ENCODE measurements at places on chromosomes 5 and 9.

- no peak overlapping the region for H3K4me3 ChIP-seq
- no peak overlapping the region for H3K27ac ChIP-seq
- DNase-seq, result no peak
- no peaks in the 10 kb centered on the region for H3K36me3 ChIP-seq
- peaks cover 2% of the 10 kb centered on the region for H3K4me1 ChIP-seq
Observed at GRCh38 chr9:21102305-21102704, 24.6 kb upstream of the IFNB1 start.

- no peak for DNase-seq
- H3K4me3 ChIP-seq, result no peak overlapping the region
- H3K4me1 ChIP-seq, result no peaks in the 10 kb centered on the region
Observed at GRCh38 chr5:124662181-124662781, 84.2 kb downstream of the ZNF608 start.

- H3K36me3 ChIP-seq, result no peaks in the 10 kb centered on the region
- H3K27me3 ChIP-seq, result no peaks in the 10 kb centered on the region
- no peak overlapping the region for H3K4me3 ChIP-seq
- DNase-seq, result no peak
- H3K4me1 ChIP-seq, result peaks cover 17% of the 10 kb centered on the region
- no peak overlapping the region for H3K27ac ChIP-seq
Observed at GRCh38 chr9:105055917-105056316, 128.0 kb upstream of the ABCA1 start.

- H3K27ac ChIP-seq, result no peak overlapping the region
- no peak for DNase-seq
- H3K4me3 ChIP-seq, result no peak overlapping the region
- no peaks in the 10 kb centered on the region for H3K36me3 ChIP-seq
Observed at GRCh38 chr5:76292620-76293322, 110.3 kb upstream of the IQGAP2 start.

DNA sequence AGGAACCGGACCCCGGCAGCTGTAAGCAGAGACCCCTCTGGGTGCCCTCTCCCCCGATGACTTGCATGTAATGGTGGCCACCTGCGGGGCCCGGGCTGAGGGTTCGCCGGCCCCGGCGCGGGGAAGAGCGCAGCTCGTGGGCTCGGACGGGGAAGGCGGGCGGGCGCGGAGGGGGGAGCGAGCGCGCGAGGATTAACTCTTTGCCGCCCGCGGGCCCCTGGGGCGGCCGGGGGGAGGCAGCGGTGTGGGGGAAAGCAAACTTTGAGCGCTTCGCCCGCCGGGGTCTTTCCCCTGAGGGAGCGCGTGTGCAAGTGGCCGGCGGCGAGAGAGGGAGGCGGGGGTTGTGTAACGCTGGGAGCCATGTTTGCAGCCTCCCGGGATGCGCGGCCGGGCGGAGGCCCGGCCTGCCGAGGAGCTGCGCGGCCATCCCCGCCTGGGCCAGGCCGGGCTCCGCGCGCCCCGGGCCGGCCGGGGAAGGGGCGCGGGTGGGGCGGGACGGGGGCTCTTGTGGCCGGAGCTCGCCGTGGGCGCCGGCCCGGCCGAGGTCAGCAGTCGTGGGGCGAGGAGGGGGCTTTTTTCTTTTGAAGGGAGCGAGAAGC lies 547 bp downstream of the ANP32B start:
- peaks cover 55% of the 10 kb centered on the region for H3K4me1 ChIP-seq
- no peaks in the 10 kb centered on the region for H3K36me3 ChIP-seq
- peak; percentile 81 for DNase-seq
- H3K4me3 ChIP-seq, result peak overlapping the region; percentile 78
- peak overlapping the region; percentile 88 for H3K27ac ChIP-seq

DNA sequence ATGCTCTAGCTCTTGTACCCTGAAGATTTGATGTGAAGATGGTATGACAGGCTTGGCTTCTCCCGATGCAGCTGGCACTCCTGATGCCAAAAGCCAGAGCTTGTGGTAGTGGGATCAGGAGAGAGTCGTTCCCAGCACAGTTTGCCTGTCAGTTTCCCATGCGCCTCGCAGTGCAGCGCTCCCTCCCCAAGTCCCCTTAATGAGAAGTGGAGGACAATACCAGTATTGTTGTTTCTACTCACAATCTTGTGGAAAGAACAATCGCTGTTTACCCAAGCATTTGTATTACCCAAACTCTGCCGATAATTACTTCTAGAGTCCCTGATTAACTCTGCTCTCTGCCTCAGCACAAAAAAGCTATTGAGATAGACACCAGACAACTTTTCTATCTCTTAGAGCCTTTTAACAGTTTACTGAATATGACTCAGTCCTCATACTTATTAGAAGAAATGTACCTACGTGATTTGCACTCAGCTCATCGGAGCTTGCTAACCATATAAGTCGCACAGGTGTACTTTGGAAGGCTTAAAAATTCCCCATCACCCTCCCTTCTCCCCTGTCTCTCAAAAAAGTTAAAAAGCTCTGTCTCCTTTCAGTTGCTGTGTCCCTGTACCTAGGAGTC lies 283.2 kb upstream of the TMEM161B start:
- no peaks in the 10 kb centered on the region for H3K27me3 ChIP-seq
- no peak overlapping the region for H3K27ac ChIP-seq
- DNase-seq, result no peak
- no peaks in the 10 kb centered on the region for H3K4me1 ChIP-seq
- no peaks in the 10 kb centered on the region for H3K36me3 ChIP-seq

All from CD4-positive, alpha-beta T cell (primary cell).